ENCODE measurements at places on chromosomes 5 and 9.
A peak's percentile ranks its signal among the peaks of the same experiment; 100 is the strongest.

DNA sequence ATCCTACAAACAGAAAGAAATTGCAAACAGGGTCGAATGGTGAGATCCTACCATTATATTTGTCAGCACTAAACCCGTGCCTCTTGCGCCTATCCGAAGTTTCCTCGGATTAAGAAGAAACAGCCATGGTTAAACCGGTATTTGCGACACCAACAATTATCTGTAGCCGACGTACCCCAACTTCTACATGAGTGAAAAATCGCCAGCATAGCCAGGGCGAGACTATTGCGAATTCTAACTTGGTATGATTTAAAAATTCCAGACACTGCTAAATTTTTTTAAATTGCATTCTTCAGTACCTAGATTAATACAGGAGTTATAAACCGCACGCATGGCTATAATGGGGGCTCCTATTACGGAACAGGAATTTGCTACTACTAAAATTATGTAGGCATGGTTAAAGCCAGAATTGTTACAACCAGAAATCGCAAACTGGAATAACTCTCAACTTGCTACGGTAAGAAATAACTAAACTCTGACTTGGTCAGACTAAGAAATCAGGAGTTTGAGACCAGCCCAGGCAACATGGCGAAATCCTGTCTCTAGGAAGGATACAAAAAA is 25.3 kb upstream of the ANXA2R start:
- ATAC-seq, result no peak

DNA sequence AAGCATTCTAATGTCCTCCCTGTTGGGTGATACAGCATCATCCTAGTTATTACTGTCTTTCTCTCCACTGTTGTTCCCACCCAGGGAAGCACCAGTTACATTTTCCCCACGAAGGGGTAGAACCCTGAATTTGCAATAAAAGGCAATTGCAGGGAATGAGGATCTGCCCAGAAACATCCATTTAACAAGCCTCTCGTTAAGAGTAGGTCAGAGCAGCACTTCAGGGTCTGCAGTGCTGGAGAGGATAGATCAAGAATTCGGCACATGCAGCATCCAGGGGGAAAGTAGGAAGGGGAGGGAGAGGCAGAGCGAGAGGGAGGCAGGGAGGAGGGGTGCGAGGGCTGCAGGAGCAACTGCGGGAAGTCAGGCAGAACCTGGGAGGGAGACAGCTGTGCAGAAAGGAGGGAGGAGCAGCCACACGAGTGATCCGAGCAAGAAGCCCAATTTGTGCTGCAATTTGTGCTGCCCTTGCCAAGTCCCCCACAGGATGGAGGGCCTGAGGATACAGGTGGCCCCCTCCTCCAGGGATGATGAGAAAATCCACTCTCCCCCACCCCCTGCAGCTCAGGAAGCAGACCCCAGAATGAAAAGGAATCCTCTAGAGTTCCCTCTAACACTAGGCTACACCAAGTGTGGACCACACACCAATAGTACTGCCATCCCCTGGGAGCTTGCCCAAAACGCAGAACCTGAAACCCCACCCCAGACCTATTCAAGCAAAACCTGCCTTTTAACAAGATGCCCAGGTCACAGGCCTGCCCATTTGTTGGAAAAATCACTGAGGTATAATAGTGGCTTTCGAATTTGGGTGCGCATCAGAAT is 62.2 kb downstream of the EPB41L4B start:
- no peak for ATAC-seq

DNA sequence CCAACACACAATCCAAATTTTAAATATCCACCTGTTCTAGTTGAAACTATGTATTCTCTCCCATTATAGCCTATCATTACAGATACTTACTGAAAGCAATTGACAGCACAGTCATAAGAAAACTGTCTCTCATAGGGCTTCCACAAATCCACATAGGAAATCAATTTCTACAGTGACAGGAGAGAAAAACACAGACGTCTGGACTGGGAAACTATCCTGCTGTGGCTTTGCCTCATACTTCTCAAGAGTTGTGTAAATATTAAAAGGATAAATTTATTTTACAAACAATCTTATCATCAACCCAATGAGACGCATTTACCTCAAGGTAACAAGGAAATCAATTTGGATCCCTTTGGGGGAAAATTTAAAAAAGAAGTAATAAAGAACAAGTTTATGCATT is 517.5 kb downstream of the EFNA5 start:
- no peak for ATAC-seq

GRCh38 chr5:79235261-79235633 is 684 bp upstream of the JMY start:
- ATAC-seq, result peak; percentile 55

- no peak for ATAC-seq
Observed at GRCh38 chr5:164893071-164893470, 1387.7 kb downstream of the MAT2B start.

Data from activated T-helper 17 cell treated with anti-CD3 and anti-CD28 coated beads, Interleukin-2, amount 50 U/mL, for 72 hours (primary cell).